Brain microvascular endothelial cell (primary cell): ENCODE measurements at places on chromosomes 6 and 20.

GRCh38 chr6:156725712-156726111 is 51.5 kb upstream of the ARID1B start:
- no peak for DNase-seq

DNA sequence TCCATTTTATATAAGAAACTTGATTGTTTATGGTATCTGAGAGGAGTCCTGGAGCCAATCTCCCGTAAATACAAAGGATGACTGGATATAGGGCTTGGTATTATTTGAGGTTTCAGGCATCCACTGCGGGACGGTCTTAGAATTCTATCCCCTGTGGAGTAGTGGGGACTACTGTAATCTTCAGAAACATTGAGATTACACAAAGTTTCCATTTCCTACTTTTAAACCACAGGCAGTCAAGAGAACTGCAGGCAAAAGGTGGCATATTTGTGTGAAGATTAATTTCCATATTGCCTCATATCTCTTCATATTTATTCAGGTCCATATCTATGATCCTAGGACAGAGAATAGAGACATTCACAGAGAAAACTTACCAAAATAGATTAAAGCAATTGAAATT is 586.2 kb downstream of the PHF3 start:
- no peak for DNase-seq

- no peak for DNase-seq
These were observed 270.0 kb upstream of the ZFP64 start for GRCh38 chr20:52461582-52461981.

- DNase-seq: peak; percentile 55
These were observed 12.2 kb upstream of the KCNK15 start for GRCh38 chr20:44733341-44734069.

DNA sequence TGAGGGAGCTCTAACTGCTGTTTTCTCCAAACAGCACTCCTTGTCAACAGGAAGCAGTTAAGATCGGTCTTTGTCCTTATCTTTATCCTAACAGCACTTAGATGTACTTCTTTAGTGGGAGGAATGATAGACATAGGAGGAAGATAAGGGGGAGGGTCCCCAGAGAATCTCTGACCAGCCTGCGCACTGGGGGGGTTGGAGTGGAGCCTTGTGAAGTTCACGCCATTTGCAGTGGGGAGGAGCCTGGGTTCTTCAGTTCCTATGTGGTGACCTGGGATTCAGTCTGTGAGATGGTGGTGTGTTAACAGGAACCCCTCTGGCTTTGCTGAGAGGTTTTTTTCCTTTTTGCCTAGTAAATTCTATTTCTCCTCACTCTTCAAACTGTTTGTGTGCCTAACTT is 18.1 kb upstream of the ASCC3 start:
- DNase-seq: no peak

- peak; percentile 85 for DNase-seq
These were observed at the start of gene C6orf118 for GRCh38 chr6:165308926-165309731. Gene C6orf118 (minus strand): TSS chr6:165309605. CDS start chr6:165309586, 19 bp downstream.

DNA sequence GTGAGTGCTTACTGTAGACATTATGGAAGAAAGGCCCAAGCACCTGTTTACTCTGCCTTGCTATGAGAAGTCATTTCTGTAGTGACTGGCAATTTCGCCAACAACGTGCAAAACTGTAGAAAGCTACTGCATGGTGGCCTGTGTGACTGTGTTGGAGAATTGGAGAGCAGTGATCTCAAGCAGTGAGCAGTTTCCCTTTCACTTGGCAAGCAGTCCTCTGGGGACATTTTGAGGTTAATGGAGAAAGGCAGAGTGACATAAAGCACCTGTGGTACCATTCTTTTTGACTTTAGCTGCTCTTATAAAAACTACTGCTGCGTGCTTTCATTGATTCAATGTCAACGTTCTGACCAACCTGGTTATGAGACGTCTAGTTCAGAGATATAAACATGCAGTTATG is 382.6 kb upstream of the JAG1 start:
- DNase-seq: no peak

DNA sequence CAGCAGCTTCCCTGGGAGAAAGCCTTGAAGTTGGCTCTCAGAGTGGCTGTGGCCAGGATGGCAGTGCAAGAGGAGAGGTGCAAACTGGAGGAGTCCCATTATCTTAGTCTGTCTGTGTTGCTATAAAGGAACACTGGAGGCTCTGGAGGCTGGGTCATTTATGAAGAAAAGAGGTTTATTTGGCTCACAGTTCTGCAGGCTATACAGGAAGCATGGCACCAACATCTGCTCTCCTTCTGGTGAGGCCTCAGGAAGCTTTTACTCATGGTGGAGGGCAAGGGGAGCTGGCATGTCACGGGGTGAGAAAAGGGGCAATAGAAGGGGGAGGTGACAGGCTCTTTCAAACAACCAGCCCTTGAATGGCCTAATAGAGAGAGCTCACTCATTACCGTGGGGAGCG is 47.1 kb downstream of the PSMG4 start:
- no peak for DNase-seq
